NCI-H510A (cell line): ENCODE measurements at places on chromosomes 13 and 19.

DNA sequence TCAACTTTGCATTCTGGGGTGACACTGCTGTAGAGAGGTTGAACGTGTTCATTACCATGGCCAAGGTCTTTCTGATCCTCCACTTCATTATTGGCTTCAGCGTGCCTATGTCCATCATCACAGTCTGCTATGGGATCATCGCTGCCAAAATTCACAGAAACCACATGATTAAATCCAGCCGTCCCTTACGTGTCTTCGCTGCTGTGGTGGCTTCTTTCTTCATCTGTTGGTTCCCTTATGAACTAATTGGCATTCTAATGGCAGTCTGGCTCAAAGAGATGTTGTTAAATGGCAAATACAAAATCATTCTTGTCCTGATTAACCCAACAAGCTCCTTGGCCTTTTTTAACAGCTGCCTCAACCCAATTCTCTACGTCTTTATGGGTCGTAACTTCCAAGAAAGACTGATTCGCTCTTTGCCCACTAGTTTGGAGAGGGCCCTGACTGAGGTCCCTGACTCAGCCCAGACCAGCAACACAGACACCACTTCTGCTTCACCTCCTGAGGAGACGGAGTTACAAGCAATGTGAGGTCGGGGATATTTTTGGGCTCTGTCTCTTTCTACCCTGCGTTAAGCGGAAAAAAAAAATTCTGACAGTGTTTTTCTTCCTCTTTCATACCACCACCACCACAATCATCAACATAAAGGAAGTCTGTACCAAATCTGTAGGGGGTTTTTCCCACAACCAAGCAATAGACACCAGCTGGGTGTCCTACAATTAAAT lies 29.5 kb downstream of the FPR3 start:
- no peak for DNase-seq

GRCh38 chr19:4199699-4200293 lies 17.3 kb downstream of the ANKRD24 start:
- peak; percentile 57 for DNase-seq

DNA sequence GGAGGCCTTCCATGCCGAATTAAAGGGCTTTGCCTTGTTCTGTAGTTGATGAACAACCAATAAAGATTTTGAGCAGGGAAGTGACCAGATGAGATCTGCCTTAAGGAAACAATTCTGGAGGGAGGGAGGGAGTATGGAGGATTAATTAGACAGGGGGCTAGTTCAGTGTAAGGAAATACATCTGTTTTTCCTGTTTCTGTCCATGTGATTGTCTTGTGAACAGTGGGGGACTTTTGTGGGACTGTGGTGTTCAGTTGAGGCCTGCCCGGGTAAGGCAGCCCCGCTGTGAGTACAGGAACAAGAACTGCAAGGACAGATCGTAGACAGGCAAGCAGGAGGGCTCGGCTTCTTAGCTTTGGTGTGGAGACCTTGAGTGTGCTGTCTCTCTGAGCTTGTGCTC lies 59.0 kb downstream of the DGKH start:
- DNase-seq, result no peak

GRCh38 chr19:43372462-43372861 lies 19.0 kb downstream of the CD177 start:
- no peak for DNase-seq

GRCh38 chr13:106846571-106847448 lies 278.9 kb upstream of the ARGLU1 start:
- DNase-seq, result no peak

GRCh38 chr13:94617389-94618000 lies 15.8 kb downstream of the GPR180 start:
- no peak for DNase-seq

DNA sequence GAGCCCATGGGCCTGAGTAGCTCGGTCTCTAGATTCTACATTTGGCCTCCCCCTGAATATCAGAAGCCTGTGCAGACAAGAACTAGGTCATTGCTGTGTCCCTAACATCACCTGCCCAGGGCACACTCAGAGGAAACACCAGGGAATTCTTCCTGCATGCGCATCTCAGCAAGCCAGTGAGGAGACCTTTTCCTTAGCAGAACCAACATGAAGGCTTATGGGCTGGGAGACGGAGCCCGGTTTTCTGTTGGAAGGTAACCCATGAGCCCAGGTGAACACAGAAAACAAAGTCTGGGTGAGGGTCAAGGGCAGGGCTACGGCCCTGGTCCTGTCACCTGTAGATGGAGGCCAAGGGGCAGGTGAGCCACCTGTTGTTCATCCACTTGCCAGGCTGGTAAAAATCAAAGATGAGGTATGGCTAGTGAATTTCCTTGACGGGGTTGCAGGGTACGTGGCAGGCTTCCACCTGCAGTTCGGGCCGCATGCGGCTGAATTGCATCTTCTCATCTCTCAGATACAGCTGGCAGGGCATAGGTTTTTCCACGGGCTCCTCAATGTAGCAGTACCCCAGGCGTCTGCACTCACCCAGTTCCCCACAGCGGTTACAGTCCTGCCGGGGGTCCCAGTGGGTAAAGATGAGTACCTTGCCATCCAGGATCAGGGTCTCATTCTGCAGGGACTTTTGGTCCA lies 3.6 kb upstream of the FAM187B start:
- DNase-seq, result no peak

DNA sequence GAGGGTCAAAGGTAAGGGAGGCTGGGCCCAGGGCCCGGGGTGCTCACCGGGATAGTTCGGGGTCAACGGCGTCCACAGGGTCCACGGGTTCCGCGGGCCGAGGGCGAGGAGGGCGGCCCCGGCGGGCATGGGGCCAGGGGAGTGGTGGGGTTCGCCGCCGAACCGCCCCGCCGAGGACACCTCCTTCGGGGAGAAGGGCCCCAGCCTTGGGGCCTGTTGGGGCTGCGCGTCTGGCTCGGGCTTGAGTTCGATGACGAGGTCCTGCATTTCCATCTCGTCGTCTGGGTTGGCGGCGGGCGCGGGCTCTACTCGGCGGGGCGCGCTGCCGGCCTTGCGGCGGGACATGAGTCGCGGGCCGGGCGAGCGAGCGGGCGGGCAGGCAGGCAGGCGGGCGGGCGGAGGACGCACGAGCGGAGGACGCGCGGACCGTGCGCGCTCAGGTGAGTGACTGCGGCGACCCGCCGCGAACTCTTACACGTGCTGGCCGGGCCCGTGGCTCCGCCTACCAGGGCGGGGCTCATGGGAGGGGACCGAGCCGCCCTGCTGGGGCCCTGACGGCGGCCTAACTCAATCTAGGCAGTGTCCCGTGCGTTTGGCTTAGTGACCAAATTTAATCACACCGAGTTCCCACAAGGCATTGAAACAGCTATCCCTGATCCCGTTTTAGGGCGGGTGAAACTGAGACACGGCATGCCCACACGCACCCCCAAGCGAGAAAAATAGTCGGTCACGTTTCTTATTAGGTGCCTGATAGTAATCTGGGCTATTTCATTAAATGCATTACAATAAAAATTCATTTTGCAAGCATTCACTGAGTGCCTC lies at the start of gene ZNF296:
Gene ZNF296 (minus strand): TSS at position 450 of the 822 bp plus-strand sequence. CDS start 105 bp downstream, at position 345.
- DNase-seq, result peak; percentile 79

DNA sequence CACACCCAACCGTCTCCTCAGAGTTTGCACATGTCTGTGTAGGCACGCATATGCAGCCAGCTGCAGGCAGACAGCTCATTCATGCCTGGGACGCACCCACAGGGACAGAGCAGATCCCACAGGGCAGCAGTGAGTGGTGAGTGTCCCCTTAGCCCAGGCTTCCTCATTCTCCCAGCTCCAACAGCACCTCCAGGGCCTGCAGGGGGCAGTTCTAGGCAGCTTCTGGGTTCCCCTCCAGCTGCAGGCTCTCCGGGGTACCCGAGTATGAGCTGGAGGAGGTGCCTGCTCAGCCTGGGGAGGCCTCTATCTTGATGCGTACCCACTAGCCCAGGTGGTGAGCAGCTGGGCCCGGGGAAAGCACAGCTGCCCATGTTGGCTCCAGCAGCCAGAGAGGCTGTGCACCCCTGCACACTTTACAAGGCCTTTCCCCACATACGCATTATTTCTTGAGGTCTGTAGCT lies 1.3 kb upstream of the SHANK1 start:
- DNase-seq, result no peak

DNA sequence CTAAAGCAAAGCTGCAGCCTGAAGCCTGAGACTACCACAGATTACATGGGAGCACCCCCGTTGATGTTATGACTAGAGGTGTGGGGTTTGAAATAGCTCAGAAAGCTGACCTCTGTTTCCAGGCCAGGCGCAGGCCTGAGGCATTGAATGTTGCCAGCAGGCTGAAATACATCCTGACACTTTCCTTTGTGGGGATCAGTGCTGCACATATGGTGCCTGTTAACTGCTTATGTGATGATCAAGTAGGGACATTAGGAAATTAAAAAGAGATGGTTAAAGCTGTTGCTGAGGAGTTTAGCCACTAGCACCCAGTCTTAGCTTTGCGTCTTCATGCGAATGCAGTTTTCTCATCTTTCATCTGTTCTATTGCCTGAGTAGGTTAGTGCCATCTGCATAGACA lies 83.2 kb downstream of the CCNA1 start:
- no peak for DNase-seq

GRCh38 chr13:102726430-102726829 lies 31.6 kb upstream of the METTL21C start:
- no peak for DNase-seq

DNA sequence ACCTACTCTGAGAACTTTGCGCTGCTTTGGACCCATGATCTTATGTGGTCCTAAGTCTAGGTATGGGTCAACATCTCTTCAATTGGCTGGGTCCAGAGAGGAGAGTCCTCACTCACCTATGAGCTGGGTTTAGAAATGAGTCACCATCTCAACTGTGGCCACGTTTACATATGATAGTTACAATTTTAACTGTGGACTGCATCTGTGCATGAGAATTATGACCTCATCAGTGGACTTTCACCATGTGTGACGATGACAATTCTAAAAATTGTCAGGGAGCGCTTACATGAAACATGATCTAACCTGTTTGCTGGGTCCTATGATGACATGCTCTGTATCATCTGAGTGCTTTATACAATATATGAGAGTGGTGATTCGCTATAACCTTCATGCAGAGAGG lies 12.7 kb upstream of the ZNF724 start:
- DNase-seq, result no peak

- DNase-seq, result no peak
Measured at GRCh38 chr19:52492201-52492993, 35.1 kb upstream of the ZNF808 start.

DNA sequence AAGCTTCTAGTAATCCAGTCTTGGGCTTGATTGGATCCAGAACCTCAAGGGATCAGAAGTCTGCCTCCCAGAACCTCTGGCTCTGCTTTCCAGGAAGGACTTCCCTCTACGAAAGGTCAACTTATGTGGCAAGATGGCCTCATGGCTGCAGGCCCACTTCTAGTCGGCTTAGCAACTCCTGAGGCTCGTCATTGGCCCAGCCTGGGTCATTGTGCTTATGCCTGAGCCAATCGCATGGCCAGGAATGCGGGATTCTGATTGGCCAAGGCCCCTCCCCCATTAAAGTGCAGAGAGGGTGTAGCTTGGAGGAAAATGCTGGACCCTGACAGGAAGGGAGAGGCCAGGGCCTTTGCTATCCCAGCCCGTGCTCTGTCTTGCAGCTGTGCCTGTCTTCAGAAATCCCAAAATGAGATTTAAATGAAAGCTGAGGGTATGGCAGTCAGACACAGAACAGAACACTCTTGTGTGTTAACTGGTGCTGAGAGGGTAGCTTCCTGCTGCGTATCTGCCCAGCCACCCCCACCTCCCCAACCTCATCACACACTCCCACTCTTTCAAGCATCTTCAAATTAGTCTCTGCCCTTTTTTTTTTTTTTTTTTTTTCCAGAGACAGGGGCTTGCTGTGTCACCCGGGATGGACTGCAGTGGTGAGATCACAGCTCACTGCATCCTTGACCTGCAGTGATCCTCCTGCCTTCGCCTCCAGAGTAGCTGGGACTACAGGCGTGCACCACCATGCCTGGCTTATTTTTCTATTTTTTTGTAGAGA lies 5.5 kb upstream of the CCNE1 start:
- no peak for DNase-seq
